ENCODE measurements at places on chromosomes 5 and 9.

DNA sequence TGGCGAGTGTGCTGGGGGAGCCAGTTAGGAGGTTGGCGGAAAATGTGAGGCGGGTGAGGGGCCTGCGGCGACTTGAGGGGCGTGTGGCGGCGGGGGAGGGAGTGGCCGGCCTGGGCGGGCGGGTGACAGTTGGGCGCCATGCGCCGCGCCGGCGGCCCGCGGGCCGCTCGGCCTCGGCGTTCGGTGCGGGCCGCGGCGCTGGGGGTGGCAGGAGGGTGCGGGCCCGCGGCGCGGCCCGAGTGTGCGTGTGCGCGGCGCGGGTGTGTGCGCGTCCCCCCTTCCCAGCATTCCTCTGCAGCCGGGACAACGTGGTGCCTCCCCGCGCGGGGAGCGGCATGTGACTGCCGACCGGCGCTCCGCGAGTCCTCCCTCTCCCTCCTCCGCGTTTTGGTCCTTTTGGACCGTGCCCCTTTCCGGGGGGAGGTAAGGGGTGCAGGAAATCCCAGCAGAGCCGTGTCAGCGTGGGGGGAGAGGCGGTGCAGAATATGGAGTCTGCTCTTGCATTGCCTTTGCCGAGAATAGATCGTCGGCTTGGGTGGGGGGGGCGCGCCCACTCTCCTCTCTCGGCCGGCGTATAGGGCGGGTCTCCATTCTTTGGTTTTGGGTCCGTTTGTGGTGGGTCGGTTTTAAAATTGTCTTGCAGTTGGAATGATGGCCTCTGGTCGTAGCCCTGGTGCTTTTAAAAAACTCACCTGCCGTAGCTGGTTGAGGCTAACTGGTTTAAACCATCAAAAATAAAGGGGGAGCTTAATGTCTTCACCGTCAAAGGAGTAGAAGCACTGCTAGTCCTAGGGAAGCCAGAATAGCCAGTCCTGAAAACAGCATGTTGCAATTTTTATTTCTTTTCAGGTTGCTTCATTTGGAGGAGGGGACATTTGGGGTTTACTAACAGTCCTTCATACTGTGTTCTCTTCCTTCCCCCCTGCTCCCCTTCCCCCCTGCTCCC lies 2.0 kb downstream of the LARP1 start:
- DNase-seq, result no peak

GRCh38 chr5:158406884-158407823 lies 548.2 kb upstream of the CLINT1 start:
- DNase-seq, result no peak

GRCh38 chr9:116335392-116335791 lies 181.8 kb downstream of the PAPPA start:
- DNase-seq, result no peak

GRCh38 chr9:126377536-126377935 lies 50.9 kb downstream of the MVB12B start:
- no peak for DNase-seq

DNA sequence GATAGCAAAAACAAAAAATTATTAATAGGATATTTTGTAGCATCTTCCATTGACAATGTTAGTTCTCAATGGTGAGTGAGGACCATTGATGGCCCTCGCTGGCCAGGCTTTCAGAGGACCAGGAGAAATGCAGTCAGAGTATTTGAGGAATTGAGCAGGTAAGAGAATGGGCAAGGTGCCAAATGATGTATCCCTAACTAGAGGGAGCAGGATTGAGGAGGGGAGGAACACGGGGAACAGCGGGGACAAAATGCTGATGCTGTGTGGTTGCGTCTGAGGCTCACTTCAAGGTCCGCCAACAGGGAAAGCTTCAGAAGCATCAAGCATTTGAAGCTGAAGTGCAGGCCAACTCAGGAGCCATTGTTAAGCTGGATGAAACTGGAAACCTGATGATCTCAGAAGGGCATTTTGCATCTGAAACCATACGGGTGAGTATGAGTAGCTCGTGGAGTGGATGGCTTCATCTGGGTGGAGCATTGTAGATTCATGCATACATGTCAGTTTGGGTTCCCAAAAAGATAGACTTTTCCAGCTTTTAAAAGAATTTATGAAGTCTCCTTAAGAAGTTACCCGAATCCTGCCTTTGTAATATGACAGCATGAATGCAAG lies 16.2 kb downstream of the SPTAN1 start:
- DNase-seq, result no peak

GRCh38 chr5:67986761-67987160 lies 228.8 kb upstream of the PIK3R1 start:
- DNase-seq, result no peak

- no peak for DNase-seq
Measured at GRCh38 chr9:8858596-8859161, 1059.1 kb upstream of the DMAC1 start.

DNA sequence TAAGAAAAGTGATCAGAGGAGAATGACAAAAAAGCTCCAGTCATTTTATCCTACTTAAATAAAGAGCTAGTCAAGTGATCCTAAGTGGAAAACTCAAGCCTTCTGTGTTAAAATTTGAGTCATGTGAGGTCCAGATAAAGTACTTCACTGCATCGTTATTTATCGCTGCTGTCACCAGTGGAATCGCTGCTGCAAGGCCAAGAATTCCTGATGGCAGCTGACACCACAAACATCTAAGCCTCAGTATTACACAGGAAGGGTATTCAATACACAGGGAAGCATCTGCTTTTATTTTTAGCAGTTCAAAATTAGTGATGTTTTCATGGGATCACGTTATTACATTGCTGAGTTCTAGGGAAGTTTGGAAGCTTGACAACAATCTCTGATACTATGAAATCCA lies 190.3 kb downstream of the GOLPH3 start:
- DNase-seq, result no peak

GRCh38 chr9:17963498-17963897 lies 384.6 kb downstream of the SH3GL2 start:
- no peak for DNase-seq

DNA sequence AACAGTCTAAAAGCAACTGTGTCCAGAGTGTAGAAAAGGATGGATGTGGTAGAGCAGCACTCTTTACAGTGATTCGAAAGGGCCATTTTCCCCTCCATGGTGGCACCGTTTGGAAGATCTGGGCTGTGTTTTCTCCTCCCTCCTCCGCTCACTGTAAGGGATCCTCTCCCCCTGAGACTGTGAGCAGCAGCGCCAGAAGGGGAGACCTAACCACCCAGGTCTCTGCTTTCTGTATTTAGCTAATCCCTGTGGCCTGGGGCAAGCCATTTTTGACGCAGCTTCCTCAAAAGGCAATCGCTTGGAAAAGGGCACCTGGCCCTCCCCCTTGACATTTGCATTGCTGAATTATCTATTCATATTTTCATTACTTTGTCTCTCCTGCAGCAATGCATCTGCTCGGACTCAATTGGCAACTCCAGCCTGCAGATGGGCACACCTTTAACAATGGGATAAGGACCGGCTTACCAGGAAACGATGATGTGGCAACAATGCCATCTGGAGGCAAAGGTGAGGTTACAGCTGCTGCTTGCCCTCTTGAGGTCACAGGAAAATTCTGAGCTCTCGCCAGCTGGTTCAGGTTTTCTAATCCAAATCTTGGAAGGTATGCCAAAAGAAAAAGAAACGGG lies 244.3 kb upstream of the WWC1 start:
- DNase-seq, result peak; percentile 71

DNA sequence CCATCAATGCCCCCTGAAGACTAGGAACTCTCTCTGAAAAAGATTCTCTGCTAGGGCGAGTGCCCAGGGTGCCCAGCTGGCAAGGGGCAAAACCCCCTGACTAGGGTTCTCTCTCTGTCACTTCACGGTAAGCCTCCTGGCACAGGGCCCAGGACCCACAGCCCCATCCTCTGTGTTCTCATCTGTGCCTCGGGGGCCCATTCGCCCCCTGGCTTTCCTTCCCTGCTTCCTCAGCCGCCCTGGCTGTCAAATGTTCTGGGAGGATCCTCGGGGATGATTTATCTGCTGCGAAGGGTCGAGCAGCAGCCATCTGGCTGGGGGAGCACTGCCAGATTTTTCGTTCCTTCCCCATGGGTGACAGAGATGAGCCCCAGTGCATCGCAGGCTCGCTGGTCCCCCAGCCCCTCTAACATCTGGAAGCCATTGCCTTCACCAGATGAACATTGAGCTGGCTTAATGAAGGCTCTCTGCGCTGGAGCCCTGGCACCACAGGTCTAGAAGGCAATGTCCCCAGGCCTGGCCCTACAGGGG lies 24.2 kb downstream of the HMCN2 start:
- no peak for DNase-seq

DNA sequence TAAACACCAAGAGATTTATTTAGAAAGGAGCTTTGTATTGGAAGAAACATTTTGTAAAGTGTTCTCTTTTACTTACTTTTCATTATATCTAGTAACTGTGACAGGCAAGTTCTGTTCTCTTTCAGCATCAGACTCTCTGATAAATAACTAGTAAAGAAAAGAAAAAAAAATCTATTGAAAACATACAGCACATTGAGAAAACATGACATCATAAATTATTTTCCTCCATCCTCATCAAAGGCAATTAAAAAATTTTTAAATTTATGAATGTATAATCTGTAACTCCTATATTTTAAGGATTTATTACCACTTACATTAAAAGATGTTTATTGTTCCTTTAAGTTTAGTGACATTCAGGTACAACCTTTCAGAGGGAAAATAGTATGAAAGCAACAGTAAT lies 11.1 kb downstream of the CCNH start:
- no peak for DNase-seq

- DNase-seq, result no peak
Measured at GRCh38 chr9:134896834-134897583, 16.4 kb downstream of the FCN2 start.

GRCh38 chr5:893137-893506 lies 438 bp downstream of the TRIP13 start:
- DNase-seq, result no peak

GRCh38 chr9:90073186-90073945 lies 468.6 kb downstream of the GADD45G start:
- DNase-seq, result no peak

DNA sequence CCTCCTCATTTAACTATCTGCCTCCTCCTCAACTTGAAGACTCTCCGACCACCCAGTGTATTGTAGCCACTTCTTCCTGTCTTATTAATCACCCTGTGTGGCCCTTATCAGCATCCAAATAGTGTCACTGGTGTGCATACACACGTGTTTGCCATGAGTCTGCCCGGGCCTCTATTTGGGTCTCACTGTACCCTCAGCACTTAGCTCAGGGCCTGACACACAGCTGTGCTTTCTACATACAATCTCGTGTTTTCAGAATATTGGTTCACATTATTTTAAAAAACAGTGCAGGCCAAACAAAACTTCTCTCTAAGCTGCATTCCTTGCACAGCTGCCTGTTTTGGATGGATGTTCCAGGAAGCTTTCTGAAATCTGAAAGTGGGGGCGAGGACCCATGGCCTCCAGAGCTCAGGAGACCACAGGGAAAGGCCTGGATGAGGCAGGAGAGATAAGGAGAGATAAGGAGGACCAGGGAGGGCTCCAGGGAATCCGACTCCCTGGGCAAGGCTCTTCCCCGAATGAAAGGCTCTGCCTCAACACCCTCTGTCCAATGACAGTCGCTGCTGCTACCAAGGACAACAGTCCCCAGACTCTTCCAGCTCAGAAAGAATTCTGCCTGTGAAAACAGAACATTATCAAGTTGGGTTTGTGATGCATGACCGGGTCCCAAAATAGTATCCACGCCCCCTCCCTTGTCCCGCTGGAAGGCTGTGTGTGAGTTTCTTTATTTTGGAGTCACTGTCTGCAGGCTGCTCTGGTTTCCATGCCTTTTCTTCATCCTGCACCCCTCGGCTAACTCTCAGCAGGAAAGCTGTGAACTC lies 255.6 kb downstream of the NSG2 start:
- no peak for DNase-seq

Data from HTR-8/SVneo (cell line).